ENCODE measurements at places on chromosomes 7 and 10.

- no peak for DNase-seq
Measured at GRCh38 chr7:112410092-112410491, 40.2 kb upstream of the IFRD1 start.

- DNase-seq = no peak
Measured at GRCh38 chr7:90570373-90570959, 25.7 kb upstream of the CDK14 start.

DNA sequence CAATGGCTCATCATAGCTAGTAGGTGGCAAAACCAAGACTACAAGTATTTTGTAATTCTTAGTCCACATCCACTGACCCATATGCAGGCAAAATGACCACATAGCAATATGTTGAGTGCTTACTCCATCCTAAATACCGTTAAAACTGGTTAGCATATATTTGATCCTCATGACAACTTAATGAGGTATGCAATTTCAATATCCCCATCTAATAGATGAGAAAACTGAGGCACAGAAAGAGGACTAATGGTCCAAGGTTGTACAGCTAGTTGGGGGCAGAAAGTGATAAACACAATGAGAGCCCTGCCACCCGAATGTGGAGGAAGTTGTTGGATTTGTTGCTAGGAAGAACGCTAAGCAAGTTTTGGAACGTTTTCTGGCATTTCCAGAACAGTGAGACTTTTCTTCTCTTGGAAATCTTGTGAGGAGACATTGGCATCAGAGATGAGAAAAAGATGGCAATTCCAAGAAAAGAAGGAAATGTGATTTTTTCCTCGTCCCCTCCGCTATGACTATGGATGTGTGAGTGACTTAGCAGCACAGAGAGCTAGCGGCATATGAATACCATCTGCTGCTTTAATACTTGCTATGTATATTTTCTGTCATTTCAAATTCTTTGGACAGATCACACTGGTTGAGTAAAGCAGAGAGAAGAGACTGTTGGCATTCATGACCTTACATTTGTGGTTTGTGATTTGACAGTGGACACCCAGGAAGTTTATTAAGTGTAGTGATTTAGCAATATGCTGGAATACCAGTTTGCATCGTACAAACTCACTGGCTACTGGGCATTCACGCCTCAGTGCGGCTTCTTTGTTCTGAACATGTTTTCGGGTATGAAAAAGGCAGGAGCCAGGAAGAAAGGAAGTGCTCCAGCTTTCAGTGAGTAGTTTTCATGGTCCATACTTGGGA lies 51.5 kb downstream of the NRCAM start:
- no peak for DNase-seq

- DNase-seq = no peak
Measured at GRCh38 chr7:74289659-74290552, 699 bp downstream of the CLIP2 start.

GRCh38 chr10:128160297-128160711 lies 34.1 kb upstream of the MKI67 start:
- DNase-seq = no peak

GRCh38 chr10:97363071-97363470 lies 28.5 kb upstream of the FRAT2 start:
- DNase-seq = no peak

- DNase-seq = no peak
Measured at GRCh38 chr10:31698181-31698830, 230.3 kb downstream of the ARHGAP12 start.

DNA sequence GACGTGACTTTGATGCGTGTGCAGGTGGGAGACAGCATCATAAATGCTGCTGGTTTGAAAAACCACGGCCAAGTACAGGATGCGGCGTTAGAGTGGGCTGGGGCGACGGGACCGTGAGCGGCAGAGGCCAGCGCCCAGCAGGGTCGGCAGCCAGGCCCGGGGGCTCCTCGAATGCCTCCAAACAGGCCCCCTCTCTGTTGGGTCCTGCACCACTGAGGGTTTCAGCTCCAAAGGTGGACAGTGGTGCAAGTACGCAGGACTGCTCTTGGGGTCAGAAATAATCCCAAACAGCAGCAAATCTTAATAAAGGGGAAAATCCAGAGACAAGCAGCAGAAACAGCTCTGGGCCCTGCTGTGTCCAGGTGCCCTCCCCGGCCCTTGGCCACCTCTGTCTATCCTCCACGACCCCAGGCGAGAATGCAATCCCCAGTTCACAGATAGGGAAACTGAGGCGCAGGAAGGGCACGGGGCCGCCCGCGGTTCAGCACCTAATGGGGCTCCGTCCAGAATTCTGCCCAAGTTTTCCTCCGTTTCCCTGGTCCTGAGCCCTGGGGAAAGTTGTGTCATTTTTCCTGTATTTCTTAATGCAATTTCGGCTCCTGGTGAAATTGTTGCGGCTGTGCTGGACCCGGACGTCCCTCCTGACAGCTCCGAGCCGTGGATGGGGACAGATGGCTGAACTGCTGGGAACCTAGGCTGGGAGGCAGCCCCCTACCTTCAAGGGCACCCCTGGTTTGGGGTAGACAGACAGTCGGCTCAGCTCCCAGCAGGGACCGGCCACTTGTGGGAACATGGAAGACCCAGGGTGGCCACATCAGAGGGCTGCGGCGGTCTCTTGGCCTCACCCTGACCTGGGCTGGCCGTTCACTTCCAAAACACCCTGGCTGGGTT lies 97.4 kb downstream of the FOXL3 start:
- no peak for DNase-seq

- no peak for DNase-seq
Measured at GRCh38 chr10:97321032-97321803, 2.1 kb downstream of the FRAT1 start.

- no peak for DNase-seq
Measured at GRCh38 chr10:112713411-112713810, 236.6 kb upstream of the TCF7L2 start.

DNA sequence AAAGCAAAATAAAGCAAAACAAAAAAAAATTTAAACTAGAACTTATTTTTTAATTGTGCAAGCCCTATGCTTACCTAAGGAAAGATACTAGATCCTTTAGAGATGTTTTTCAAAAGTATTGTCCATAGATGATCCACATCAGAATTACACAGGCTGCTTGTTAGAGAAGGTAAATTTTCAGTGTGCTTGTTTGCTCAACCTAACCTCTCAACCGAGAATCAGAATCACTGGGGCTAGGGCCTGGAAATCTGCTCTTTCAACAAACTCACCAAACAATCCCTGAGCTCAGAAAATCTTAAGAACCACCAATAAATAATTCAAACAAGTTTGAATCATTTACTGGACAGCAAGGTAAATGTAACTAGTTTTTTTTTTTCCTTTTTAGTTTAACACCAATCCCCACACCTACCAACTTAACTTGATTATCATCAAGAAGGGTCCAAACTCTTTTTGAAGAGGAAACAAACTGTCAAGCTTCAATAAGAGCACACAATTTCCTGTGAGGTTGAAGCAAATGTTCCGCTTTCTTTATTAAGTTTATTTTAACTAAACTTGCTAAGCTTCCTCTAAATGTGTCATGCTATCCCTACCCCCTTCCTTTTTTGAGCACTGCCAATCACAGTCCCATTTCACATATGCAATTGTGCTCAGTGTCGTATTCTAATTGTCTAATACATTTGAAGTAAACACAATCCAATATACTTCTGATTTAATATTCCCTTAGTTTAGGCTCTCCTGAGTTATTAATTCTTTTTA lies 7.4 kb upstream of the TSPAN33 start:
- DNase-seq = no peak

- DNase-seq = no peak
Measured at GRCh38 chr10:74084955-74085354, 65.7 kb downstream of the AP3M1 start.

DNA sequence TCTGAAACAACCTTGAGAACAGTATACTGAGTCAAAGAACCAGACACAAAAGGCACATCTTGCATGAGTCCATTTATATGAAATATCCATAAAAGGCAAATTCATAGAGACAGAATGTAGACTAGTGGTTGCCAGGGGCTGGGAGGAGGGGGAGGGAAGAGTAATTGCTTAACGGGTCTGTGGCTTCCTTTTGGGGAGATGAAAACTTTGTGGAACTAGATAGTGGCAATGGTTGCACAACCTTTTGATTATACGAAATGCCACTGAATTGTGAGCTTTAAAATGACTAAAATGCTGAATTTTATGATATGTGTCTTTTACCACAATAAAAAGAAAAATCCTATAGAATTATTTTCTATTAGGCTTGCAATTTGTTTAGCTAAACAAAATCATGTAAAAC lies 16.8 kb downstream of the ADRB1 start:
- DNase-seq = no peak

- no peak for DNase-seq
Measured at GRCh38 chr7:130982160-130982638, 248.2 kb upstream of the KLF14 start.

DNA sequence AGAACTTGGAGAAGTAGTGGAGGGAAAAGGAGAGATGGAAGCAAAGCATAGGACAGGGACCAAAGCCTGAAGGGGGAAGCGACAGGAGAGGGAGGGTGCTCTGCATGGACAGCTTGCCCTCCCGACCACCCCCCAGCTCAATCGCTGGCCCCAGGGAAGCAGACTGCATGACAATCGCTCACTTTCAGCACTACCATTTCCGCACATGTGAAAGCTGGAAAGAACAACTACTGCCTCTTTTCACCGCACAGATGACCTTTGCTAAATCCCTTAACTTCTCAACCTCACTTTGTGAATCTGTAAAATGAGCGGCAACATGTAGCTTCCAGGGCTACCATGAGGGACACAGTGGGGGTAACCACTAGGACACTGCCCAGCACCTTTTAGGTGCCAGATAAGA lies 17.1 kb downstream of the VOPP1 start:
- DNase-seq = no peak

DNA sequence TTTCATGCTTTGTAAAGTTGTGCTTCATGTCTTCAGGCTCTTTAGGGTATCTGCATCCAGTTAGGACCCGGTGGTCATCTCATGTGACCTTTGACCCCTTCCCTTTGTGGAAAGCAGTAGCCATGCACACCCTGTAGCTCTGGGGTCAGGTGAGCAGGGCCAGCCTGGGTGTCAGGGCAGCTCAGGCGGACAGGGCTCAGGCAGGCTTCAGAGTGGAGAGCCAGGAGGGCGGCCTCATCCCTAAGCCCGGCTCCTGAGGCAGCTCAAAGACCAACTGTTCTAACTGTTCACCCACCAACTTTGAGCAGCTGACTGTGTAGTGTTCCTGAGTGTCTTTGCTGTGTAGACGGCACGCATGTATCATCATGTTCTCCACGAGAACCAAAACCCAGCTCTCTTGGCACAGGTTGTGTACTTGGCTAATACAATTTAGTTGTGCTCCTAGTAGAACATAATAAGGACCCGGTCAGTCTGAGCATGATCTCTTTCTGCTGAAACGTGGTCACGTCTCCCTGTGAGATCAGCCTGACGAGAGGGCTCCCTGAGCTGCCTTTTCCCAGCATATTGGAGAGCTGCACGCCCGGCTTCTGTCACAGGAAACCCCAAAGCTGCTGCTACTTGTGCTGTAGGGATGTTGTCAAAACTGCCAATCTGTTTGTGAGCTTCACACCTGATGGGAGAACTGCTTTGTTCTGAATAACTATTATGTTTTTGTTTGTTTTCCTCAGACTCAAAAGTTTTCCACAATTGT lies 30.0 kb downstream of the EEPD1 start:
- no peak for DNase-seq

GRCh38 chr10:132646443-132647097 lies 109.0 kb downstream of the INPP5A start:
- no peak for DNase-seq

DNA sequence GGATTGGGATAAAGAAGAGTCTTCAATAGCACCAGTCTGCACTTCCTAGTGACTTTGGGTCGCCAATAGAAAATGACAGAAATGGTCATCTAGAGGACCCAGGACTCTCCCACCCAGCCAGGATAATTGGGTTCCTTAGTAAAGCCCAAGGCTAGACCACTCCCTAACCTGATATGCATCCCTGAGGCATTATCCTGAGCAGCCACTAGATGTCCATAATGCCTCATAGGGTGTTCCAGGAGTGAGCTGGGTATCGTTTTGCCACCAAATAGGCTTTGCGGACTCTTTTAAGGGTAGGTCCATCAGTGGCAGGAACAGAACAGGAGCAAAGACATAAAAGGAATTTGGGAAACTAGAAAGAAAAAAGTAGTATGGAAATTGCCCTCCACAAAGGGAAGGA lies 4.5 kb upstream of the LRRC4 start:
- no peak for DNase-seq

- DNase-seq = no peak
Measured at GRCh38 chr10:63365976-63366765, 99.6 kb downstream of the JMJD1C start.

DNA sequence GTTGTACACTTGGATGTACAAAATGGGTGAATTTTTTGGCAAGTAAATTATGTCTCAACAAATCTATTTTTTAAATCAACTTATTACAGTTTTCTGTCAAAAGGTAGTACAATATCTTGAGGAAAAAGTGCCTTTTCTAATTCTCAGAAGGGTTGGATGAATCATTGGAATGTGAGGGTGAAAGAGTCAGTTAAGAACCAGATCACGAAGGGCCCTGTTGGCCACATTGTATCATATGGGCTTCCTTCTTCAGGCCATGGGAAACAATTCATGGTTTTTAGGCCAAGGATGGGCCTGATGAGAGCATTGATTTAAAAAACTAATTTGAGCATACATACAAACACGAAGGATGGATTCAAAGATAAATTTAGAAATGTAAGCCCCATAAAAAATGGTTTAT lies 503.7 kb downstream of the TNS3 start:
- no peak for DNase-seq

DNA sequence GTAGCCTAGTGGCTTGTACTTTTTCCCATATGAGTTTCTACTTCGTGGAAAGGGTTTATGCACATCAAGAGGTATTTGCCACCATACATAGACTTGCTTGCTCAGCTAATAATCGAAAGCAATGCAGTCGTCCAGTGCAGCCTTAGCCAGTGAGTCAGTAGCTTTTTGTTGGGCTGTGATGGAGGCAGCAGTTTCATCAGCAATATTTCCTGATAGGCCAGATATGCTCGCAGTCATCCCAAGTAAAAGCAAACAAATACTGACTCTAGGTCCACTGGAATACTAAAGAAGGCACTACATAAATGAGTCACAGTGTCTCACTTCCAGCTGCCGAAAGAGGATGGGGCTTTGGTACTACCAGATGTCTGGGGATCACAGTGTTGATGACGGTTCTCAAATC lies 2.1 kb upstream of the BNIP3 start:
- no peak for DNase-seq

- no peak for DNase-seq
Measured at GRCh38 chr10:13705526-13706174, 118.9 kb downstream of the PRPF18 start.

DNA sequence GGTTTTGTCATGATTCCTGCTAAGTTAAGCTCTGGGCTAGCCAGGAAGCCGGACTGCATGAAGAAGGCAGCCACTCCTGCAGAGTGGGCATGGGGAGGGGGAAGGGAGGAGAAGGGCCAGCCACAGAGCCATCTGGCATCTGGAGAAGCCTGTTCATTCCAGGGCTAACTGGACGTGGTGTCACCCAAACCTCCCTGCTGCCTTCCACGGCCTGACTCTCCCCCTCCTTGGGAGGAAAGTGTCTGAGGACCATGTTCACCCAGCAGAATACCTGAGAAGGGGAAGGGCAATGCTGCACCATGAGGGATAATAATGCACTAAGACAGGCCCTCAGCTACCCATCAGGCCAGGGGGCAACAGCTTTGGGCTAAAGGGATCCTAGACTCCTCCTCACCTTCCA lies 15.4 kb downstream of the AQP1 start:
- no peak for DNase-seq

- no peak for DNase-seq
Measured at GRCh38 chr7:85733169-85733915, 546.5 kb upstream of the SEMA3D start.
